ENCODE measurements at places on chromosomes 7 and 10.

GRCh38 chr10:45599021-45599603 is 73.5 kb downstream of the ZFAND4 start:
- no peak for DNase-seq

DNA sequence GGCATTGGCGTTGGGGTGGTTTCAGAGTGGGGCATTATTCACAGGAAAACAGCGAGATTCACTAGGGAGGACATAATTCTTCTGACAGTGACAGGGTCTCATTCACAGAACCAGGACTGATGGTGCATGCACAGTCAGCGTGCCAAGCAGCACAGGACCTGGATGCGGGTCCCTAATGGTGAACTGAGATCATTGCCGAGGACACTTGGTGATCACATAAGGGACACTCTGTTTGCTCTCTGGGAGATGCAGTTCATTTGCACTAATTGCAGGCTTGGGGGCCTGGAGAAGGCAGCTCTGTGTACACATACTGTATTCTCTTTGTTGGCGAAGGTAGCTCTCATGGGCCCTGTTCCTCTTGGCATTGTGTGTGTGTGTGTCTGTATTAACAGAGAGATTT is 716.1 kb downstream of the PHTF2 start:
- DNase-seq, result no peak

GRCh38 chr7:47621347-47621746 is 39.4 kb upstream of the TNS3 start:
- no peak for DNase-seq

DNA sequence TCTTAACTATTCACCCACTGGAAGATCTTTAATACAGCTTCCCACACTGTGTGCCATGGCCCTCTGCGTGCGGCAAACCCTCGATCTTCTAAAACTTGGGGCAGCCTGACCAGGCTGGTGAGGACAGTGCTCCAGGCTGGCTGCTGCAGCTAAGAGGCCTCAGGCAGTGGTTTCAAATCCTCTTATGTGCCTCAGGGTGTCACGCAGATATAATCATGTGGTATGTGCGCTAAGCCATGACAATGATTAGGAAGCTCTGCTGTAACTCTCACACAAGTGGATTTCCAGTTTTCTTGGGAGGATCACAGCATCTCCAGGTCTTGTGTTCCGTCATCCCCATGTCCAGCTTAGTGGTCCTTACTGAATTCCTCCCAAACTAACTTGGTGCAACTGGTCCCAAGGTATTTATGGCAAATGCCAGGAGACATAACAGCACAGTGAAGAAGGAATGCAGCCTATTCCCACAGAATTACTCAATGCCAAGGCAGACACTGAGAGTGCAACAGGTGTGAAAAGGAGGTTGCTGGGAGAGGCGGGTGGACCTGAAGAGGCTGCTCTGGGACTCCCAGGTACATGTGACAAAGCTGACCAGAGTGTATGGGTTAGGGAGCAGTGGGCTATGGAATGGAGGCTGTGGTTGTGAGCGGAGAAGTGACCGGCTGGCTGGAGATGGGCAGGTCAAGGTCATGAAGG is 2.3 kb downstream of the HPS1 start:
- DNase-seq, result no peak

GRCh38 chr7:30925913-30926312 is 14.3 kb downstream of the AQP1 start:
- no peak for DNase-seq

DNA sequence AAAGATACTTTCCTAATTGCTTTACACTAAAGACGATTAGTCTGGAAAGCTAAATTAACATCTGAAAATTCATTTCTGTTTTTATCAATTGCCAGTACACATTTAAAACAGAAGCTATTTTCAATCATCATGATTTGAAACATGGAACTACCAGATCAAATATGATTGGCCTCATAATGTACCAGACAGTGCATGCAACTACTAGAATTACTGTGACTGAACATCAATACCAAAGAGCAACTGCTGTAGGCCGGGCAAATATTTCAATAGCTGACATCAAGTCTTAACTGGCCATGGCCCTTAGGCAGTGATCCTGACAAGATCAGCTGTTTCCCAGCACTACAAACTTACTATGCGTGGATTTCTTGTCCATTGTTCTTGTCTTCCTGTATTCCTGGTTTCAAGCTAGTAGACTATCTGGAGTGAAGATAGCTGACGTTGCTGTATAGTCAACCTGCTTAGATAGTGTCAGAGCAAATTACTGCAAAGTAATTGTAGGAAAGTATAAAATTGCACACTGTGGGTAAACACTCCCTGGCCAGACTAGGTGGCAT is 21.7 kb upstream of the WNT16 start:
- DNase-seq, result no peak

DNA sequence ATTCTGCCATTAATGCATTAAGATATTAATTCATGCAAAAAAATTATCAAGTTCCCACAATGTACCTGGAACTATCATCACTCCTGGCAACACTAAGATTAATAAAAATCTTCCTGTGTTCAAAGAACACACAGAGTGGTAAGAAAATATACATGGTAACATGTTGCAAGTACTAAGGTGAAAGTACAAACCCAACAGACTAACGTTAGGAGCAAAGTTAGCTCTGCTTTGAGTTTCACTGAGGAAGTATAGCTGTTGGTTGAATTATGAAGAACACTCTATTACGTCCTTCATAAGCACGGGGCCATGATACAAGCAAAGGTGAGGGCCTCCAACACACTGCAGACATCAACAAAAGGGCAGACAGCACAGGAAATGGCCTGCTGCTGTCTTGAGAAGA is 5.8 kb downstream of the ZNF33B start:
- DNase-seq, result no peak

DNA sequence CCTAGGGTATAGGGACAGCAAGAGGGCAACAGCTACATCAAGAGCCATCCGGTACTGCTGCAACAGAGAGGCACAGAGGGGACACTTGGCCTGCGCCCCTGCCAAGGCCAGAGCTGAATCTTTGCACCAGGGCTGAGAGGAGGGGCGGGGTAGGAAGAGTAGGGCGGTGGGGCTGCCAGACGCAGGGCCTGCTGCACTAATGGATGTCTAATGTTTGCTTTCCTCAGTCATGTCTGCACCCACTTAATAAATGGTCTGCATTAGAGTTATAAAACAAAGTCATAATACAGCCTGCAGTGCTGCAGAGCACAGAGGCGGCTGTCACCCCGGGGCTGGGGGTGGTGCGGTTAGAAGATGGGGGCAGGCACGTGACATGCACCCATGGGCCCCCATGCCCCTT is 42.2 kb upstream of the SLC29A3 start:
- DNase-seq, result no peak

DNA sequence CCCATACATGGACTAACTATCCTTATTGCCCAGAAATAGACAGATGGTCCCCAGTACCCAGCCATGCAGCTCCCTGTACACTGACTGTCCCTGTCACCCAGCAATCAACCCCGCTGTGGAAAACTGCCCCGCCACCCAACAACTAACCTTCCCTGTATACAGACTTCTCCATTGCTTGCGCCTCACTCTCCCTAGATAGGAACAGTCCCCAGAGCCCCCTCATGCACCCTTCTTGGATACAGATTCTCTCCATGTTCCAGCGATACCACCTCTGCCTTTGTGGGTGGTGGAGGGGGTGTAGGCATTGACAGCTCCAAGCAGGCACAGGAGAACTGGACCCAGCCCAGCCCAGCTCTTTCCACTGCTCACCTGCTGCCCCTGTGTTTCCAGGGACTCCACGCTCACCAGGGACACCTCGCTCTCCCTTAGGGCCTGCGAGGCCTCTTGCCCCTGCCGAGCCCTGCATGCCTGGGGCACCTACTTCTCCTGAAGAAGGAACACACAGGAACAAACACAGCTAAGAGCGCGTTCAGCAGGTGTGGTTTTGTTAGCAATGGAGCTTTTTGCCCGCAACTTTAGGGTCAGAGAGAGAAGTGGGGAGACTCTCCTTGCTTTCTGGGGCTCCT is 7.2 kb downstream of the SFTPD start:
- DNase-seq, result no peak

GRCh38 chr10:114730291-114730690 is 72.2 kb upstream of the ABLIM1 start:
- no peak for DNase-seq

GRCh38 chr7:20307901-20308300 is 22.8 kb upstream of the ITGB8 start:
- DNase-seq, result peak; percentile 42

- peak; percentile 35 for DNase-seq
Observed at GRCh38 chr7:134954197-134955082, 31.9 kb upstream of the AGBL3 start.

GRCh38 chr10:122176232-122177213 is 94.6 kb upstream of the BTBD16 start:
- no peak for DNase-seq

GRCh38 chr7:44140341-44140740 is 791 bp downstream of the MYL7 start:
- no peak for DNase-seq

DNA sequence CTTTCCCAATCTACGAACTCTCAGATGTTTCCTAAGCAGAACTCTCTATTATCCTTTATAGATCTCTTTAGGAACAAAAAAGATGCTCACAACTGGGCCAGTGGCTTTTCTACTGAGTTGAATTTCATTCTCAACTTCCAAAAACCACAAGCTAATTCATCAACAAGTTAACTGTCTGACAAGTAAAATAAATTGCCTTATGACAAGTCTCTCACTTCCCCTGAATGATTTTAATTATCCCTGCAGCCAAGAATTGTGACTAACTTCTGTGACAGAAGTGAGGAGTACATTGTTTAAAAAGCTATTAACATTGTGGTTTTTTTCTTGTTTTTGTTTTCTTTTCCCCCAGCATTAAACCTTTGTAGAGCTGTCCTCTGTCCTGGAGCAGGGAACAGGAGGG is 343.1 kb downstream of the HPSE2 start:
- DNase-seq, result no peak

GRCh38 chr10:110365356-110366143 is 60.8 kb upstream of the SMNDC1 start:
- DNase-seq, result no peak

- peak; percentile 61 for DNase-seq
Observed at GRCh38 chr10:77478247-77478961, 159.2 kb downstream of the KCNMA1 start.

- DNase-seq, result no peak
Observed at GRCh38 chr7:103297837-103298179, 573 bp downstream of the PMPCB start.

- no peak for DNase-seq
Observed at GRCh38 chr10:63585041-63585440, 63.8 kb downstream of the REEP3 start.

DNA sequence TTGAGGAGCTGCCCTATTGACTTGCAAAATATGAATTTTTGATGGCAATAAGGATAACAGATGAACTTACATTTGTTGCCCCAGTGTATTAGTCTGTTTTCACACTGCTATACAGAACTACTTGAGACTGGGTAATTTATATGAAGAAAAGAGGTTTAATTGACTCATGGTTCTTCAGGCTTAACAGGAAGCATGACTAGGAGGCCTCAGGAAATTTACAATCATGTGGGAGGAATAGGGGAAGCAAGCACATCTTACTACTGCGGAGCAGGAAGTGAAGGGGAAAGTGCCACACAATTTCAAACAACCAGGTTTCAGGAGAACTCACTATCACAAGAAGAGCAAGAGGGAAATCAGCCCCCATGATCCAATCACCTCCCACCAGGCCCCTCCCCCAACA is 57.9 kb downstream of the ZNF22 start:
- DNase-seq, result no peak

GRCh38 chr10:77892021-77892739 is 34.4 kb downstream of the DLG5 start:
- DNase-seq, result no peak

GRCh38 chr10:114839901-114840300 is 18.3 kb downstream of the FHIP2A start:
- no peak for DNase-seq

DNA sequence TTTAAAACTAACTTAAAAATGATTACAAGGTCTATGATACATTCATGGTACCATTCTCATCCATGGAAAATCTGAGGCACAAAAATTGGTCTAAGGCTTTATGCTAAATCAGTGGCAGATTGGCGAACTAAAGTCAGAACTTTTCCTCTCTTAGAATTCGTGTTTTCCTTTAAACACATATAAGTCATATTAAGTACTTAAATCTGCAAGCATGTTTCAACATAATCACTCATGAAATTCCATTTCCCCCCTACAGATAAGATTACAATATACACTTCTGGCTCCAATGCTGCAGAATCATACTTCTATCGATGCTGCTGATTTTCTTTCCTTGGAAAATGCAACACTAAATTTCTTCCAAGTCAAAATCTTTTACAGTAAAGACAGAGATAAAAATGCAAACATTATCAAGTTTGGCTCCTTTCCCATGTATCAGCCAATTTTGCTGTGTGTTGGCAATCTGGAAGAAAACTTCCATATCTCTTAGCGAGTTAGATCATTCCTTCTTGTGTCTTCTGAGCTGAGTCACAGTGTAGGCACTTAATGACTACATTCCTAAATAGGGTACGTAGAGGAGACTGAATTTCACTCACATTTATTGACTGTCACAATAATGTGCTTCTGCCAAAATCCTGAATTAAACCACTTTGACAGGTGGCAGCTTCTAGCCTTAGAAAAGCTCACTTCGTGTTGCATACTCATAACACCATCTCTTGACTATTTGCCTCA is 76.4 kb upstream of the LRRC17 start:
- DNase-seq, result peak; percentile 64

GRCh38 chr10:33136781-33137180 is 178.8 kb upstream of the ITGB1 start:
- DNase-seq, result no peak

DNA sequence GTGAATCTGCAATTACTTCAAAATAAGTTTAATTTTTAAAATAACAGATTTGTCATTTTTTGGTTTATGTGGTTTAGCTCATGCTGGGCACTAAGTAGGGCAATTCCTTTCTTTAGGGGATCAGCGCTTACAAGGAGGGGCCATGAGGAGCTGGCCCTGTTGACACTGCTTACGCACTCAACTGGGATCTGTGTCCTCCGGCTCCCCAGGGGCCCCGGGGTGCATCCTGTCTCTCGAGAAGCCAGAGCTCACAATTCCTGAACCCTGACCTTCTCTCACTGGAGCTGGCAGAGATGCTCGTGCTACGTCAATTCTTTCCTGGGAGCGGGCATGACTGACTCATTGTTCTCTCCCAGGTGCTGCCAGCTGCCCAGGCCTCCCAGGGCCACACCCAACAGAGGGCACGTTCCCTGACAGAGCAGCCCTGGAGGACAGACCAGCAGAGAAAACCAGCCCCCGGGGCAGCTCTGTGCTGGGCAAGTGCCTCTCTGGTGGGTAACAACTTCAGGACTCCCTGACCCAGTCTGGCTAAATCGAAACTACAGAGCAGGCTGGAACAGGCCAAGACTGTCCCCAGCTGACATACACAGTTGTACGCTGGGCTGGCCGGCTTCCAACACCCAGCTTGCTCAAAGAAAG is 36.8 kb downstream of the CTBP2 start:
- DNase-seq, result peak; percentile 93

GRCh38 chr7:37531225-37531624 is 82.6 kb upstream of the ELMO1 start:
- no peak for DNase-seq
